Activated T-cell treated with anti-CD3 and anti-CD28 coated beads, Interleukin-2, amount 50 U/mL, for 1 hour (primary cell): ENCODE measurements at places on chromosomes 2 and 18.

GRCh38 chr2:144572977-144573376, 53.1 kb upstream of the ZEB2 start:
- DNase-seq = no peak

- DNase-seq = no peak
Observed at GRCh38 chr2:71423817-71424420, 29.4 kb upstream of the DYSF start.

DNA sequence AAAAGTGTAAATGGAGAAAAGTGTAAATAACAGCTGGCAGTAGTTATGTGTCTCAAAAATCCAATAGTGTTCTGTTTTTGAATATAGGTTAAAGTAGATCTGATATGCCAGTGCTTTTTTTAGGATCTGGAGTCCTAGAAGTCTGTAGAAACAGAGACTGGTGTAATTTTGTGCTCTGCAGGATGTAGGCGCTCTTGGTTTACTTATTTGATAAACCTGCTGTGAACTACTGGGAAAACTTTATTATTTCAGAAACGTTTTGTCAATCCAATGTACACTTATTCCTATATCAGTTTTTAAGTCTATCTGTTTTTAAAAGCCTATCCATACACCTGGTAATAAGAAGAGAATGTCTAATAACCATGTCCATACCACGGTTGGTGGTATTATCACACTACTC, 530.8 kb upstream of the ZNF804A start:
- no peak for DNase-seq

DNA sequence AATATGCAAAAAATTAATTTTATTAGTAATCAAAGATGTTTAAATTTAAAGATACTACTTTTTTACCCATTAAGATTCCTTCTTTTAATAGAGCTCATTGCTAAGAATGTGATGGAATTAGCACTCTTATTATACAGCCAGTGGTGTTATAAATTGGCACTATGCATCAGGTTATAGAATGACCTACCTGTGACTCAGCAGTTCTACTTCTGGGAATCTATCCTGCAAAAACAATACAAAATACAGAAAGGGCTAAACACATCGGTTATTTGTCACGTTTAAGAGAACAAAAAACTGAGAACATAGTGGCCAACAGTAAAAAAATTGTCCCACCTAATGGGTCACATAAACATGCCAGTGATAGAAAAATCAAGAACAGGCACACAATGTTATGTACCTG, 9.4 kb upstream of the ADD2 start:
- no peak for DNase-seq

- DNase-seq = peak; percentile 47
Observed at GRCh38 chr2:45651415-45652089, at the start of gene PRKCE. Gene PRKCE, plus strand, starts transcription at chr2:45651675.

GRCh38 chr18:38690626-38691025, 1125.0 kb upstream of the CELF4 start:
- DNase-seq = no peak

DNA sequence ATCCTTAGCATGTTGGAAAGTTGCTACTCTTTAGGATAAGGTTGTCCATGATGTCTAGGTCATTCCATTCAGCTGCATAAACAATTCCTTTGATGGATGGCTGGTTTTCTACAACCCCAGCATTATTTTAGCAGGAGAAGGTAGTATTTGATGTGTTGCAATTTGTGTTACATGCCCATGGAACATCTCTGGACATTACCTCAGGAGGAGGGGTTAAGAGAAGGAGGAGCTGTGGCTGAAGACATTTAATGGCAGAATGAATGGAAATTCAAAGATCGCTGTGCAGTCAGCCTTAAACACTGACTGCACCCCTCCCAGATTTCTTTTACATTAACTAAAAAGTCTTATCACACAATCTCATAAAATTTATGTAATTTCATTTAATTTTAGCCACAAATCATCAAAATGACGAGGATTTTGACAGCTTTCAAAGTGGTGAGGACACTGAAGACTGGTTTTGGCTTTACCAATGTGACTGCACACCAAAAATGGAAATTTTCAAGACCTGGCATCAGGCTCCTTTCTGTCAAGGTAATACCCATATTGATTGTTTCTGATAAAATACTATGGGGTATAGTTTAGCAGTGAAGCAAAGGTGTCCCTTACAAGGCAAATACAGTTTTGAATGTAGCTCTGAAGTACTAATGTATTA, at the start of gene CPS1:
Gene CPS1, plus strand, starts transcription at position 271 of the 652 bp plus-strand sequence. Its CDS starts 135 bp downstream, at position 406.
- no peak for DNase-seq

DNA sequence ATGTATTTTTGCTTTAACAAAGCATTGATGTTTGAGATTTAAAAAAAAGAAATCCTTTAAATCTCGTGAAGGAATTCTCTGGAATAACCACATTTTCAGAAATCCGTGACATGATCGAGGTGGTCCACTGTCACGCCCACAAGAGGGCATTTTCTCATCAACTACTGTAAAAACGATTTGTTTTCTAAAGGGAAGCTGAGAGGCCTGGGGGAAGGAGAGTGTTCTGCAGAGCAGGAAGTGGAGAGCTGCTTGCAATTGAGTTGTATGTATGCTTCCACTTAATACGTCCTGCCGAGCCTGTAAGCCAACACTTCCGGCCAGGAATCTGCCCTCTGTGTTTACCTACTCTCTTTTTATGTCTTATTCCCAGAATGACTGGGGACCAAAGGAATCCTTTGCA, 19.4 kb downstream of the KLHL29 start:
- no peak for DNase-seq

DNA sequence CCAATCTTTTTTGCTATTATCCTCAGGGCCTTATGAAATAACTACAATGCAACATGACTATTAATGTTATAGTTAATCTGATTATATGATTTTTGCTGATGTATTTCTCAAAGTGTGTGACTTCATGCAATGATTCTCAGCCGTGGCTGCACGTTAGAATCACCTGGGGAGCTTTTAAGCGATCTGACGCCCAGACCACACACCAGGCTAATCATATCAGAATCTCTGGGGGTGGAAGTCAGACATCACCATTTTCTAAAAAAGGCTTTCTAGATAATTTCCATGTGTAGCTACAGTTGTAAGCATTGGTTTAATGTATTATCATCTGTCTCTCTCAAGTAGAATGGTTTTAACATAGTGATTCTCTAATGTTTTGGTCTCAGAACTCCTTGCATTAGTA, 5.5 kb upstream of the QPCT start:
- DNase-seq = no peak

- DNase-seq = no peak
Observed at GRCh38 chr2:17688600-17688999, 65.0 kb downstream of the SMC6 start.

DNA sequence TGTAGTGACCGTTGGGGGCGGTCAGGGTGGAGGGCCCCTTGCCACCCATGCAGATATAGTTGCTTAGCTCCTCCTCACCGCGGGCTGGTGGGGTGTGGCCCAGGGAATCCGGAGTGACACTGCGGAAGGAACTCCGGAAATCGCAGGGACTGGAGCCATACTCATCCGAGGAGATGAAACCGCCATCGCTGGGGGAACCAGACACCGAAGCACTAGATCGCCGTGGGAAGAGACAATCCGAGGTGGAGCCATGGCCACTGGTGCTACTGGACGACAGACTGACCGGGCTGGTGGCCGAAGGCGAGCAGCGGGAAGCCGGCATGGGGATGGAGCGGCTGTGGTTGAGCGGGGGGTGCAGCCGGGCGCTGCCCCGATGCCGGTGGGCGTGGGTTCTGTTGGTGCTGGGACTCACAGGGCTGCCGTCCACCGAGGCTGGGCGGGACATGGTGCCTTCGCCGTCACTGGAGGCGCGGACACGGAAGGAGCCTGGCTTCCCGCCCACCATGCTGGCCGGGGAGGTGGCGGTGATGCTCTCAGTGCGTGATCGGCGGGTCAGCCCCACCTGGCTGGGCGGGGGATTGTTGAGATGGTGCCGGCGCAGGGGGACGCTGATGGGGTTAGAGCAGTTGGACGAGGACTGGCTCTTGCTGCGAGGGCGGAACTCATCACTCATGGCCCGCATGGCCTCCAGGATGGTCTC, 2.2 kb downstream of the IRS1 start:
- DNase-seq = no peak

GRCh38 chr2:113791697-113792590, 35.5 kb upstream of the SLC35F5 start:
- no peak for DNase-seq

DNA sequence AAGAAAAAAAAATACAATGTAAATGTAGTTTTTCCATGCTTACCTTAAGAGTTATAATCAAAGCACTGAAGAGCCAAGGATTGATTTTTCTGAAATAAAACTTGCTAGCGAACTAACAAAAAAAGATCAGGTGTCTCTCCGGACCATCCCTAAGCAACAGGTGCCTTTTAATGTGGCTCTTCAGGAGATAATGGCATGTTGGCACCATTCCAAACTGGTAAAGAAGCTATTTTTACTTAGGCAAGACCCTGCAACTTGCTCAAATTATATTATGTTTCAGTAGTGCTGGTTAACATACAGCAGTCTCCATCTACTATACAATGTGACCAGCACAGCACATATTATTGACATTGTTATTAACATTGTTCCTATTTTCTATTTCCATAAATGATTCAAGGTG, 2.3 kb upstream of the GCC2 start:
- no peak for DNase-seq

GRCh38 chr2:197211881-197212342, 98.7 kb downstream of the ANKRD44 start:
- no peak for DNase-seq

GRCh38 chr2:174153757-174154680, 94.3 kb downstream of the OLA1 start:
- DNase-seq = no peak

DNA sequence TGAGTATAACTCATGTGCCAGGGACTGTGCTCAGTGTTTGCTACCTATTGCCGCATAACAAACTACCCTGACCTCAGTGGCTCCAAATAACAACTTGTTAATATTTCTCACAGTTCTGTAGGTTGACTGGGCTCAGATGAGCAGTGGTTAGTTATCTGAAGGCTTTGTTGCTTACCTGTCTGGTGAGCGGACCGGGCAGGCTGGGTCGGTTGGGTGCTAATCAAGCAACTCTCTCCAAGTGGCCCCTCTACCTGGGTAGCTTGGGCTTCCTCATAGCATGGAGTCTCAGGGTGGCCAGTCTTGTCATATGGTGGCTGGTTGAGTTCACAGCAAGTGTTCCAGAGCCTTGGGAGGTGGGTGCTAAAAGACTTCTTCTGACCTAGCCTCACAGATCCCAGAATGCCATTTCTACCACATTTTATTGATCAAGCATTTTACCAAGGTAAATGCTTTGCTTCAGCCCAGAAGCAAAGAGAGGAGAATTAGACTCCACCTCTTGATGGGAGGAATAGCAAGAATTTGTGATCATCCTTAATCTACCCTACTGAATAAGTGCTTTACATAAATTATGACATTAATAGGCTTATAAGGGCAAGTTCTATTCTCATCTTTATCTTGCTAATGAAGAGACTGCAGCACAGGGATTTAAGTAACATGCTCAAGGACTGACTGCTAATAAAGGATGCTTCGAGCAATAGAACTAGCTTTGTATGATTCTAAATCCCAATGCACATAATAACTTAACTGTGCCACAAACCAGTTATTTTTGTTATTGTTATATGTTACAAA, 16.9 kb downstream of the RAB31 start:
- DNase-seq = no peak

GRCh38 chr2:230723363-230723762, 10.7 kb downstream of the CAB39 start:
- peak; percentile 46 for DNase-seq

- DNase-seq = no peak
Observed at GRCh38 chr2:170142502-170142901, 35.4 kb upstream of the MYO3B start.

DNA sequence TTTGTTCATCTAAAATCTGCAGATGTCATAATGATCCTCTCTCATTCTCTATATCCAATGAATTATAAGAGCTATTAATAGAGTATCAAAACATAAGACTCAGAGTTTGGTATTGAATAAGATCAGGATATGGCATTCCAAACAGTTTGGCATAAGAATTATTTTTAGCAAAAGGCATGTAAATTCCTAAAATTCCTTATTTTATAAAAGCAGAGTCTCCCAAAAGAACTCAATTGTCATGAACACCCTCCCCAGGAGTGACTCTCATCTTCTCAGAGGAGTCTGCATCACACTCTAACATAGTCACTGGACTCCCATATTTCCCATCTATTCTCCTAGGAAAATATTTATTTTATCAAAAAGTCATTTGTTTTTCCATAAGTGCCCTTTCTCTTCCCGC, 1710.2 kb upstream of the SLC39A10 start:
- no peak for DNase-seq

GRCh38 chr2:129880309-129880708, 99.2 kb upstream of the RAB6C start:
- no peak for DNase-seq

DNA sequence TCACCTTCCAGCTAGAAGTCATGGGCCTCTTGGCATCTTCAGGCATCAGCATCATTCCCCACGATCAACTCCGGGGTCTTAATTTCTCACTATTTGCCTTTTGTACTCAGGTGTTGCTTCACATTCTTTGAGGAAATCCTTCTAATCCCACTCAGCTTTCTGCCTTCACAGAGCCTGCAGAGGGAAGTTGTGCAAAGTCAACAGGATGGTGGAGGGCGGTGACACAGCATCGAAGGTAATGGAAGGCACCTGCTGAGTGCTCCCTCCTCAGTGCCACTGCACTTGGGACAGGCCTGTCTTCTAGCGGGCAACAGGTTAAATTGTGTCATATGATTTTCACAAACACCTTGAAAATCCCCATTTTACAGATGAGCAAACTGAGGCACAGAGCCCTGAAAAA, 164.0 kb downstream of the EN1 start:
- DNase-seq = no peak

GRCh38 chr2:18885457-18885856, 296.1 kb upstream of the NT5C1B start:
- DNase-seq = no peak

- no peak for DNase-seq
Observed at GRCh38 chr18:28984731-28985130, 807.8 kb upstream of the CDH2 start.

- DNase-seq = no peak
Observed at GRCh38 chr2:168192839-168193616, 54.4 kb downstream of the STK39 start.

DNA sequence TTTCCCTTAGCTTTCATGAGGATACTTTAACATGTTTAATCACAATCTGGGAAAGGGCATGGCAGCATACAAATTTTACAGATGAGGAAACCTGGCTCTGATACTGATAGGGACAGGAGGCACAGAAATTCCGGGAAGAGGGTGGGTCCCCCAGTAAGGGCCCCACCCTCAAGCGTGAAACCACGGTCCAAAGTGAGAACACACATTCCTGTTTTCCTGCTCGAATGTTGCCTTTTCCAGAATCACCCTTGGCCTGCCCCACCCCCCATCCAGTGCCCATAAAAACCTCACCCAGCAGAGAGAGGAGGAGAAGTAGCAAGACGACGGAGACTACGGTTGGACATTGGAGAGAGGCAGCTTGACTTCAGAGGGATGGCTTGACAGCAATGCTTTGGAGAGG, 98.2 kb downstream of the HIBCH start:
- no peak for DNase-seq

DNA sequence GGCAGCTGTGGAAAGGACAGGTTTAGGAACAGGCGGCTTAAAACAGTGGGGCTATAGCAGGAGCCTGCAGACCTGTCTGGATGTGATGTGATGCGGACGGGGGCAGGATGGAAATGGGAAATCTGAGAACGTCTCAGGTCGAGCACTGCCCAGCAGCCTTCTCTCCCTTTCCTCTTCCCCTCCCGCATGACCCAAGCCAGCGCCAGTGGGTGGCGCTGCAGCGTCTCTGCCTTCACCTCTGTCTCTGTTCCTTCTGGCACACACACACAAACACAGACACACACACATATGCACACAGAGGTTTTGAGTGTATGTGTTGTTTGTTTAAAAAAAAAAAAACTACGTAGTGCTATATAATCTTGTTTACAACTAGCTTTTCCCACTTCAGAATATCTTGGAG, 82.0 kb upstream of the SLC66A3 start:
- no peak for DNase-seq

- no peak for DNase-seq
Observed at GRCh38 chr2:197516393-197516761, 511 bp downstream of the MOB4 start.
